Muscle of leg (tissue), 16 donors: ENCODE measurements at places on chromosomes 11 and 22.

DNA sequence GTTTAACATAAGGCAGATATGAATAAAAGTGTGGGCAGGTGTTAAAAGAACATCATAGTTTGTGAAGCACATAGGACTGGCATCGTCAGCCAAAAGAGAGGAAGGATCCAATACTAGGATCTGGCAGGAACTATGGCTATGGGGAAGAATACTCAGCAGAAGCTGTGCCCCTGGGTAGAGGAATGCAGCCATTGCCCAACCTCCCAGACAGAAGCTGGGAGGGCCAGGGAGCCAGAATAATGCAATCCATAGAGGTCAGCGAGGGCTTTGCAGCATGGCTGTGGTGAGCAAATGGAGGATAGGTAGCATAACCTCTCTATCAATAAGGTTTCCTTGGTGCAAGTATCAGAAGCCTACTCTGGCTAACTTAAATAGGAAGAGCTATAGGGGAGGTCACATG is 11.7 kb upstream of the CSTF3 start:
- no peak for DNase-seq

GRCh38 chr11:83521647-83522596 is 235.8 kb upstream of the CCDC90B start:
- DNase-seq = peak; percentile 34

DNA sequence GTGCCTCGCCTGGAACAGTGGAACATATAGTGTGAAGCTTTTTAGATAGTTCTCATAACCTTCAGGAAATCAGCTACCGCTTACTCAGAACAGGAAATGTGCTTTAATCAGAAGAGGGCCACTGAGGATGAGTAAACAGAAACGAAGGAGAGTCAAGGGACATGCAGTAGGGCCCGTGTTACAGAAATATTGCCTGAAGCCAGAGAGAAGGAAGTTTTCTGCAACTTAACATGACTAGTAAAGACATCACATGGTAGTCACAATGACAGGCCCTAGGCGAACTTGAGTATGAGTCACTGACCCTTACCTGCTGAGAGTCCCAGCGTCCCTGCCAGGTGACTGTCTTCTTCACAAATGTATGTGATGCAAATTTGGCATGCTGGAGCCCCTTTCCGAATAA is 39.4 kb downstream of the CARD18 start:
- DNase-seq = no peak

DNA sequence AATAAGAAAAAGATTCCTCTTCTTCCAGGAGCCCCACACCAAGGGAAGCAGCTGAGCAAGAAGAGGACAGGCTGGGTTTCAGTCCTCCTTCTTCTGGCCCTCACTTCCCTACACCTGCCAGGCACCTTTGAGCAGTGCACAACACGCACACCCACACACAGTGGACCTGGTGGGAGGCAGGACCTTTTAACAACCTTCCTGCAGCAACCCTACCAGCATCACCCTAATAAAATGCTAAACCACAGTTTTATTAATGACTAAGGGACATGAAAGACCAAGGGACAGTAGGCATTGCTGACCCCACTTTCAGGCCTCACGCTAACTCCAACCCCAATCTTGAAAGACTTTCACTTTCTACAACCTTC is 12.2 kb downstream of the ARAP1 start:
- DNase-seq = no peak

DNA sequence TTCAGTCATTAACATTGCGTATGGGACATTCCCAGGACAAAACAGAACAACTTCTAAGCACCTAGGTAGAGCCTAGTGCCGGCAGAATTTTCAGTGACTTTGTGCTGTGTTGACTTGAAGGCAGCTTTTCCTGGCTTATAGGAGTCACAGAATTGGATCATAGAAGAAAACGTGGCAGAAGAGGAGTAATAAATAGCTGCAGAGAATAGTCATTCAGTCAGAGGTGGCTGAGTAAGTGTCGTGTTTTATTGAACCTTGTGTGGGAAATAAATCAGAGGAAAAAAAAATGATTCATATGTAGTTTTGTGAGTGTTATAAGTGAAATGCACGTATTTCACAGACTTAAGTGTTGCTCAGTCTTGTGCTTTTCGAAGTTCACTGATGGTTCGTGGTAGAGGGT is 2.1 kb downstream of the BARX2 start:
- no peak for DNase-seq

DNA sequence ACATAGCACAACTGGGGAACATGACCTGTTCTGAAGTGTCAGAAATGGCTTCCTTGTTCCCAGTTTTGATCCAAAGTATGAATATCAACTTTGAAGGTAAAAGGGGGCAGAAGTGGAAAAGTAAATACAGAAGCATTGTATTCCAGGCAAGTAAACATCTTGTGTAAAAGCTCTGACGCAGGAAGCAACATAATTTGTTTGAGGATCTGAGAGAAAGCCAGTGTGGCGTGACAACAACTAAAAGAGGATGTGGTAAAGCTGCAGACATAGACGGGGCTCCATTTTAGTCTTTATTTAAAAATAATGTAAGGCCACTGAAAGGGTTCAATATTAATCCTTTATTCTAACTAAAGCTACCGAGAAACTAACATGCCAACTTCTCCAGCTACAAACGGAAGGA is 310.2 kb downstream of the DLG2 start:
- peak; percentile 61 for DNase-seq

DNA sequence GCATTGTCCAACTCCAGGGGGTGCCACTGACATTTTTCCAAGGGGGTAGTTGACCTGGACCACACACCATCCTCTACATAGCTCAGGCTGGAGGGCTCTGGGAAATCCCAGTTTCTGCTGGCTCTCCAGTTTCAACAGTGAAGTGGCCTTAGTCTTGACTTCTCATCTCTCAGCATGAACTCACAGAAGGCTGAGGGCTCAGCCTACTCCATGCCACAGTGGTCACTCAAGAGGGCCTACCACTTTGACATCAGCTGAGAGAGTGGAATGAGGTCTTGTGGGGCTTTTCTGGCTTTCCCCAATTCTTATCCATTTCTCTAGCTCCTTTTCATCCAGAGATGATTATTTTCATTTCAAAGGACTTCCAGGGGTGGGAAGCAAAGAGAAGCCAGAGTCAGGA is 7.4 kb downstream of the HTR3A start:
- DNase-seq = no peak
